ENCODE measurements at places on chromosomes 3 and 15.

DNA sequence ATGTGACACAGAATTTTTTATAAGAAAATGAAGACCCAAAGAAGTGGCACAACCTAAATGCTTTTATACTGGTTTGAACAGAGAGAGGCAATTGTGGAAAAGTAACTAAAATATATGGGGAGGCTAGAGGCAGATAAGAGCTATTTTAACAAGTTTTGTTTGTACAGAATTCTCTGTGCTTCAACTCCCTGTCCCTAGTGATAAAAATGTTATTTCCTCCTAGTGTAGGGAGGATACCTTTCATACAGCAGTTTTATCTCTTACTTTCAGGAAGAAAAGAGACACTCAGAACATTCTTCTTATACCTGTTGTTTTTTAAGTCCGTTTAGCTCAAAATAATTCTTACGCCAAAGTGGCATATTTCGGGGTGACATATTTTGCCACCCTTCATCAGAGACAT, 21.2 kb upstream of the ZNF639 start:
- no peak for DNase-seq

DNA sequence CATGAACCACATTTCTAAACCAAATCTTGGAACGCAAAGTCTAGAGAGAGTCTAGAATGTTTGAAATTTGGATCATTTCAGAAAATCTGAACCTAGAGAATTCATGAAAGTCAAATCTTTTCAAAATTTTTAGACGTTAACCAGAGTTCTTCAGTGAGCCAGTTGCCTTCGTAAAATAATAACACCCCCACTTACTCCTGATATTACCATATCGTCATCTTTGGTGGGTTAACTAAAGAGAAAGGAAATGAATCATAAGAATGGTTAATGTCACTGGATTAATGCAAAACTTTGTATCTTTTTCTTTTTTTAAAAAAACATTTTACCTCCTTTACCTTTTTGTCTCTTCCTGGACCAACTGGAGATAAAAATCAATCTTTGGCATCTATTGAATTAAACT, 1.2 kb upstream of the ZBED2 start:
- peak; percentile 57 for DNase-seq

DNA sequence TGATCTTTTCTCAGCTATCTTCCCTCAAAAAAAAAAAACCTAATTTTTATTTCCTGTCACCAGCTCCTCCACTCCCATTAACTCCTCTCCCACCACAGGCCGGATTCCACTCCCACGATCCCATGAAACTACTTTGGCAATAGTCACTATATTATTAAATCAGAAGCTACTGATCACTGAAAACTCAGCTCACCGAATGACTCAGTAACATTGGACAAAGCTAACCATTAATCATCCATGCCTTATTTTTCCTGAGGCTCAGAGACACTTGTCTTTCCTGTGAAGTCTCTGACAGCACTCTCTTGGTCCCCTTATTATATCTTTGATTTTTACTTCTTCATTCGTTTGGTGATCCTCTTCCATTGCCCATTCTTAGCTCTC, 260.2 kb downstream of the CGGBP1 start:
- DNase-seq, result peak; percentile 60

- DNase-seq, result no peak
Observed at GRCh38 chr15:74788683-74789151, 6.8 kb downstream of the CSK start.

GRCh38 chr3:173897631-173898030, 500.1 kb downstream of the NLGN1 start:
- DNase-seq, result no peak

- no peak for DNase-seq
Observed at GRCh38 chr15:68325726-68326125, 48.2 kb downstream of the FEM1B start.

DNA sequence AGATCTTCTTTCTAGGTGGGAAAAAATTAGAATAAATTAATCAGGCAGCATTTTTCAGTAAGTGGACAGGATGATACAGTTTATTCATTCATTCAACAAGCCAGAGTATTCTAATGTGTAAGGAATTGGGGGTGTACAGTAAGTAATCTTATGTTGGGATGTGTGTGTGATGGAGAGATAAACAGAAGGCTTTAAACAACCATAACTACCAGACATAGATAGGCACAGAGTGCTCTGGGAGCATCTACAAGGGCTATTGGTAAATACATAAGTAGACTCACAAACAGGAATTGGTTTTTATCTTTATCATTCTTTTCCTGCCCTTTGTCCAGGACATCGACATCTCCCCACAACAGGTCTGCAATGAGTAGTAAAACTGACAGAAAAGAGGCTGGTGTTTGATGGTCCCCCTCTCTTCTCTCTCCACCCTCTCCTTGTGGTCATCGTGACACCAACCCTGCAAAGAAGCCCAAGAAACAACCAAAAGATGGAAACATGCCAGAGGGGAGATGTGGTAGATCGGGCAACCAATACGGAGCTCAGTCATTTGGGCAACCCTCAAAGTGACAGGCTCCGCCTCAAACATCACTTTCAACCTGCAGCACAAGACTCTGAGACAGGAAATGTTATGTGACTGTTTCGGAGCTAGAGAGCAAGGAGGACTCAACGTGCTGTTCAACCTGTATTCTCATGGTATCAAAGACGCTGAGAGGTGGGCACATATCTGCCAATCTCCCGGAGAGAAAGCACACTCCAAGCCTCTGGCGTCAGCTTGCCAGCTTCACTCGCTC, 28.7 kb upstream of the B3GNT5 start:
- DNase-seq, result no peak

GRCh38 chr3:32297366-32297765, 58.9 kb downstream of the CMTM8 start:
- no peak for DNase-seq

DNA sequence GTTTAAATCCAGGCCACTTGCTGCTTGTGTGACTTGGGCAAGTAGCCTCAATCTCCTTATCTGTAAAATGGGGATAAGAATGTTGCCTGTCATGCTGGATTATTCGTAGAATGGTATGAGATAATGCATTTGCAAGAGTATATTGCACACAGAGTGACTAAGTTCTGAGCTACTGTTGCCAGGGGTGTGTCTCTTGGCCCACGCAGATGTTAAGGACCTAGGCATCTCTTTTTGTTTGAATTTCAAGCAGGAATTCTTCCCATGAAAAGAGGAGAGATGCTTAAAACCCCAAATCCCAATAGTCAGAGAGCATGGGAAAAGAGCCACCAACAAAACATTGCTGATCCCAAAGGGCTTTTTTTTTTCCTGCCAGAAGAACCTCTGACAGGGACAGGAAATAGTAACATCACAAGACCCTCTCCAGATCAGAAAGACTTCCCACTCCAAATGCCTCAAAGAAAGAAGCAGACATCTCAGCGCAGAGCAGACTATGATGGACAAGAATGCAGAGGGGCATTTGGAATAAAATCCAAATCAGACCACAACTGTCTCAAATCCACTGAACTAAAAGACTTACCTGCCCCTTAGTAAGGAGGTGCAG, 90.5 kb downstream of the MRPL46 start:
- peak; percentile 42 for DNase-seq

DNA sequence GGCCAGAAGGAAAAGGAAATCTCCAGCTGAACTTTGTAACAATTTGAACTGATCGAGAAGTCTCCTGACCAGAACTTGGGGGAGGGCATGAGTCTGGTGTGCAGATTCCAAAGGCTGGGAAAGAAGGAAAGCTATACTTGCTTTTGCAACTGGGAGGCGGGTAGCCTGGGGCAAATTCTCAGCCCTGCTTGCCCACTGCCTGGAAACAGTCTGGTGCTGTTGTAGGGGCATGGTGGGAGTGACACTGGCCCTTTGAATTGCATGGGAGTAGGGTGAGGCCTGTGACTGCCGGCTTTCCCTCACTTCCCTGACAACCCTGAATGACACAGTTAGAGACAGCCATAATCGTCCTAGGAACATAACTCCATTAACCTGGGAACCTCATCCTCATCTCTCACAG, 114.0 kb upstream of the POU1F1 start:
- no peak for DNase-seq

DNA sequence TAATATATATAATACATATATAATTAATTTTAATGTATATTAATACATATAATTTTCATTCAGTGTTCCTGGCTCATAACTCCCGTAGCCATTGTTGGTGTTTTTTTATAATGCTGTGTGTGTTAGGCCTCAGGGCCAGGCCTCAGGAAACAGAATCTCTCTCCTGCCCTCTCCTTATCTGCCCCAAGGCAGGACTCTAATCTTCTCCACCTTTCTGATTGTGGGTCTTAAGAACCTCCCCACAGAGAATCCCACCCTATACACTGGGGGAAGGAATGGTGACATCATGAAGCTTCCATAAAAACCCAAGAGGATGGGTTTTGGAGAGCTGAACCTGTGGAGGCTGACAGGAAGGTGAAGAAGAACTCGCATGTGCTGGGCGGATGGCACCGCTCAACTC, 4.0 kb upstream of the FMN1 start:
- no peak for DNase-seq

DNA sequence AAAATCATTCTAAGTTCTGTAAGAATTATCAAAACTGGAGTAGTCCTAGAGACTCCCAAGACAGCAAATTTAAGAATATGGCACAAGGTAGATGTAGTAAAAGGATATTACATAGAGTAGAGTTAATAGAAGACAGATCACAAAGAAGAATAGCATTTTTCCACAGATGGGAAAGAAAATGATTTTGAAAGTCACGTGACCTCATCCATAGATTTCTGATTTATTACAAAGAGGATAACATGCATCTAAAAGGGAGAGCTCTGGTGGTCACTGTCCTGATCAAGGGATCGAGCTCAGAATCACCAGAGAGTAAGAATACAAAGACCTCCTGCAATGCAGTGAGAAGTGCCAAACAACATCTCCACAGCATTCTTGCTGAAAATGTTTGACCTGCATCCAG, 354.4 kb downstream of the TBL1XR1 start:
- no peak for DNase-seq

DNA sequence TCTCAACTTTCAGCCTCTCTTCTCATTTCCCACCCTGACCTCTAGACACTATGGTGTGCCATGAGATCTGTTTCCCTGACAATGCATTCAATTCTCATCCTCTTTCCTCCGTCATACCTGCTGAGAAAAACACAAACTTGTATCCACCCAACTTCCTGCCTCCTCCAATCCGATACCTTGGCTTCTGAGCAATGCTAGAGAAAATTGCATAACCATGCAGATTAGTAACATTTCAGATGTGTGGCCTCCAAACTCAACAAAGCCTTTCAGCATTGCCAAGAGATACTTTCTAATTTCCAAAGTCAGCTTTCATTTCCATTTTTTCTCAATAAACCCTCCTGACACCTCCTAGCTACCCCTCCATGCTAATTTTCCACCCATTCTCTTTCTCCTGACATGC, 88.5 kb downstream of the MINAR1 start:
- DNase-seq, result no peak

Data from ELR (cell line).